ENCODE measurements at places on chromosomes 5 and 9.
A peak's percentile ranks its signal among the peaks of the same experiment; 100 is the strongest.

DNA sequence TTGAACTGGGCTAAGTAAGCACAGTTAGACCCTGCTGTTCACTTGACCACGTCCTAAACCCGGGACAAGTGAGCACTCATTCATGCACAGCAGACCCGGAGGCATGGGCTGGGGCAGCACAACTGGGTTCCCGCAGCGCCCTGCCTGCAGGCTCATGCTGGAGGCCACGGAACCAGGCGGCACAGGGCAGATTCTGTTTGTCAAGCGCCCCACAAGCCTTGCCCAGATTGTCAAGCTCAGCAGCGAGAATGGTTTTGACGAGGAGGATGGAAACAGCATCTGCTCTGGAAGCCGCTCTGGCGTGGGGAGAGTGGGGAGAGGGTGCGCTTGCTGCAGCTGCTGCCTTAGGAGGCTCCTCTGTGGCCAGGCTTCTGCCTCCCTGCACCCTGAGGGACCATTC, 32.7 kb downstream of the PRRT1B start:
- peaks cover 54% of the 10 kb centered on the region for H3K36me3 ChIP-seq
- DNase-seq = no peak
- no peak overlapping the region for H3K4me3 ChIP-seq

DNA sequence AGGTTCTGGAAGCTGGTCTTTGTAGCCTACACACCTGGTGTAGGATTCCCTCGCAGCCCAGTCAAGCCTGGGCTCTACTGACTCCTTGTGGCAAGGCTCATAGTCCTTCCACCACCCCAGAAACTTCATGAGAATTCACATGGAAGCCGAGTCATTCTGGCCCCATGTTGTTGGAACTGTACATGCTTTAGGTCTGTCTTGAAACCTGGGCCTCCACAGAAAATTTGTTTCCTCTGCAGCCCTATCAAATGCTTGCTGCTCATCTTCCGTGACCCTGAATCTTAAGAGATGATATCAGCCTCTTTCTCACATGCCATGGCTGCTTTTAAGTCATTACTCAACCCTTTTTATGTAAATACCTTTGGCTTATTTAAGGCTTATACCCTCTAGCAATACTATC, 113.4 kb upstream of the GRHPR start:
- H3K36me3 ChIP-seq = peaks cover 10% of the 10 kb centered on the region
- DNase-seq = no peak
- H3K4me1 ChIP-seq = no peaks in the 10 kb centered on the region
- no peak overlapping the region for H3K27ac ChIP-seq
- no peaks in the 10 kb centered on the region for H3K27me3 ChIP-seq

- H3K4me1 ChIP-seq = peaks cover 29% of the 10 kb centered on the region
- no peaks in the 10 kb centered on the region for H3K36me3 ChIP-seq
- no peak overlapping the region for H3K27ac ChIP-seq
- no peaks in the 10 kb centered on the region for H3K27me3 ChIP-seq
- no peak for DNase-seq
These were observed 68.4 kb upstream of the GARNL3 start for GRCh38 chr9:127195976-127196825.

GRCh38 chr9:840343-840742, 1.2 kb upstream of the DMRT1 start:
- no peak for DNase-seq
- peaks cover 14% of the 10 kb centered on the region for H3K4me1 ChIP-seq
- no peak overlapping the region for H3K4me3 ChIP-seq

GRCh38 chr5:100779669-100780375, 123.3 kb downstream of the ST8SIA4 start:
- H3K27me3 ChIP-seq = no peaks in the 10 kb centered on the region
- H3K27ac ChIP-seq = peak overlapping the region; percentile 29

GRCh38 chr9:136193891-136194279, 11.0 kb downstream of the LHX3 start:
- no peak for DNase-seq
- no peak overlapping the region for H3K4me3 ChIP-seq
- no peaks in the 10 kb centered on the region for H3K36me3 ChIP-seq
- H3K27me3 ChIP-seq = peaks cover 7% of the 10 kb centered on the region
- H3K4me1 ChIP-seq = no peaks in the 10 kb centered on the region
- H3K27ac ChIP-seq = no peak overlapping the region

DNA sequence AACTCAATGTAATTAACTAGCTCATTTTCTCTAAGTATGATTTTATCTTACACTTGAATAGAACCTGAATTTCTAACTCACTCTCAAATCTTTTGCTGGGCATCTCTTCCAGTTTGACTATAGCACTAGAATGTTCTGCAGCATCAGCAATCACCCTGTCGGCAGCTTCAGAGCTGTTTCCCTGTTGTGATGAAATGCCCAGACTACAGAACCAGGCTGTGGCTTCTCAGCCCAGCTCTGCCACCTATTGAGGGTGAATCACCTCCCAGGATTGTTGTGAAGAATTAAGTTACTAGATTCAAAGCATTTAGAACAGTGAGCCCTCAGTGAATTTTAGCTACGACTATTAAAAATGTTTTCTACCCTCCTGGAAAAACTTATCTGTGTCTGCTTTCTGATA, 90.4 kb upstream of the ANKRD55 start:
- peaks cover 17% of the 10 kb centered on the region for H3K4me1 ChIP-seq
- no peaks in the 10 kb centered on the region for H3K27me3 ChIP-seq
- no peak for DNase-seq
- no peaks in the 10 kb centered on the region for H3K36me3 ChIP-seq
- H3K4me3 ChIP-seq = no peak overlapping the region

Measured in thoracic aorta (tissue), 2 donors.